ENCODE measurements at places on chromosomes 12 and 14. TPM values are rescaled to one million over a fixed set of nuclear protein-coding genes. Genes with fewer than 3 reads are reported as not detected.

OR10AD1 gene
- total RNA-seq, result not detected

SLC41A2 gene
- total RNA-seq, result 21.3 TPM

MGP gene
- 12.6 TPM for total RNA-seq

MLEC gene
- total RNA-seq, result 148 TPM

RERG gene
- not detected for total RNA-seq

SVOP gene
- total RNA-seq, result not detected

- no peak for DNase-seq
Measured at GRCh38 chr12:53074999-53075370, 4.2 kb downstream of the SPRYD3 start.

- DNase-seq, result no peak
Measured at GRCh38 chr12:94593822-94594442, 56.4 kb downstream of the TMCC3 start.

GRCh38 chr14:94769391-94770250 lies at the start of gene GSC:
GSC (minus strand) TSS chr14:94770113; CDS start chr14:94770015, 98 bp downstream.
- DNase-seq, result peak; percentile 36
